ENCODE measurements at places on chromosomes 7 and 10.
A peak's percentile ranks its signal among the peaks of the same experiment; 100 is the strongest.

DNA sequence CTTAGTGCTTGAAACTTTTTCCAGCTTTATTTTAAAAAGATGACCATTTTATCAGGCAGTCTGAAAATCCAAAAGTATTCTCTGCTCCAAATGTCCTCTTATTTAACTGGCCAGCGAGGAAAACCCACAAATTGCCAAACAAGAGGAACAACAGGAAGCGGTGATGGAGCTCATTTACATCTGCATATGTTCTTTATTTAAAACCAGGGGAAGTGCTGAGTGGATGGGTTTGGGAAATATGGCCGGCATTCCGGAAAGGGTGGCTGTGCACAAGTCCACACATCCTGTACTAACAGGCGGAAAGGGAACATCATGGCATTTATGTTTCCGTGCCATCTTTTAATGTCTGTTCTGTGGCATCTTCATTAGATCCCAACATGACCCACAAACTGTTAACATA, 974.5 kb downstream of the LRMDA start:
- DNase-seq = no peak

DNA sequence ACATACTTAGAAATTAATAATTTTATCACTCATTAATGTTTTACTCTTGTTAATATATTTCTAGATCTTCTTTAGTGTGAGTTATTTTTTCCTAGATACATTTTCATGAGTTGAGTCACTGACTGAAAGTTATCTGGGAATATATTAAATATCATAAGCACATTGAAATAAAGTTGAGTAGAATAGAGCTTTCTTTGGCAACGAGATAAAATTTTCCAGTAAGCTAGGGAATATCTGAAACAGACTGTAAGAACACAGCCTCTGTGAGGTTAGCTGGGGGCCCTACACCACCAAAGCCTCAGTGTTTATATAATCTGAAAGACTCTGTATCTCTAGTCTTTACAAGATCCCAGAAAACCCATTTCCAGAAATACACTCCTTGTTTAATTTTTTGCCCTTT, 347.8 kb upstream of the PLXDC2 start:
- DNase-seq = no peak

DNA sequence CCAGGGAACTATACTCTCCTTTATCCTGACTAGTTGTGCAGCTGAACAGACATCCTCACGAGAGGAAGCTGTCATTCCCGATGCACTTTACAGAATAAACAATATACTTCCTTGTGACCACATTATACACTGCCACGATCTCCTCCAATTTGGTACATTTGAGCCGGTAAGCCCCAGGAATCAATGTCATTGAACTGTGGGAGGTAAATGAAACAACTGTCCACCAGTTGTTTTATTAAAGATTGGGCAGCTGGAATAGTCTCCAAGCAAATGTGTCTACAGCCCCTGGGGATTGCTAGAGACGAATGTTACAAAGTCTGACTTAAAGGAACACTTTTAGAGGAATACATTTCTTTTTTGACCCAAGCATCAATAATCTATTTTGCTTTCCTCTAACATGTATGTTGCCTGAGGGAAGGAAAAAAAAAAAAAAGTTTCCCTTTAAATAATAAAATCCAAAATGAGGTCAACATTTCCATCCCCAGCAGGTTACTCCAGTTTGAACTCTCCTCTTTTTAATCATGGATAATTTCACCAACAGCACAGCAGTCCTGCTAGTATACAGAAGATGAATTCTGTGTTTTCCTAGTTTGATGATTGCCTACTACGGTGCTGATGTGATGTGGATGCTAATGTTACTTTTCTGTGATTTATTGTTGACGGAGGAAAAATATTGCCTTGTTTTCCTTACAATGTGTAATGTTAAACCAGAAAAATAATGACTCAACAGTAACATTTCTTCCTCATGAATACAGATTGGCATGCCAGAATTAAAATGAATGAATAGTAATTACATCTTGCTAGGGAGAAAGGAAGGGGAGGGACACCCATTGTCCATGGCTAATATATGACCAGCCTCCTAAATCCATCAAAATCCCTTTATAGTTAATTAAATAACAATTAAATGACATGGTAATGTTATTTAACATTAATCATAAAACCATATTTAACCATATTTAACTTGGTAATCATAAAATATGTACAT, 360.9 kb downstream of the NEBL start:
- DNase-seq = no peak

GRCh38 chr10:24951201-24952142, 934 bp downstream of the PRTFDC1 start:
- DNase-seq = peak; percentile 34

GRCh38 chr10:70774810-70775678, 10.1 kb downstream of the TBATA start:
- DNase-seq = no peak

DNA sequence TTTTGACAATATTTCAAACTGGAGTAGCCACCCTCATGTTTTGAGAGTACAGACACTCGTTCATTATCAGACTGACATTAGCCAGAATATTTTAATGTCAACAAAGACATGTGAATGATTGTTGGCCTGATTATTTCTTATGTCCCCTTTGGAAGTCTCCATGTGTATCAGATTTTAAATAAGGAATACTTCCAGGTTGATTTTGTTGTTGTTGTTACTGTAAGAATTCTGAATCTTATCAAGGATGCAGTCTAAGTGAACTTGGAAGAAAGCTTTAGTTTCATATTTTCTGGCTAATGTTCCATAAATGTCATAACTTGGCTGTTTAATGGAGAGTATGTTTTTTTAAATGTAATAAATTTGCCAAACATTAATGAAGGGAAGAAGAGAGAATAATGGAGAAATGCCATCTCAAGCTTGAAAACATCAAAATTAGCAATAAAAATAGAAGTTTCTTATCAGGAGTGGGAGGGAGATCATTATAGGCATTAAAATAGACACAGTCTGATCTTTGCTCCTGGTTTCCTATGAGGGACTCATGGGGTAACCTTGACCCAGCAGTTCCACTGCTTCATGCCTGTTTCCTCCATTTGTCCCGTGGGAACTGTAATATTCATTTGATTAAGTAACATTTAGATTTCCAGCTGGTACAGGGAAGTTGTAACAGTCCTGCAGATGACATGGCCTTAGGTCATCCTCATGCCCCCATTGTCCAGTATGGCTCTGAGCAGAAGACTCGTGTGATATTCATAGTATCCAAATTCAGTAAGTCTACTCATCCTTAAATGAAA, 122.4 kb upstream of the KIAA1217 start:
- DNase-seq = no peak

DNA sequence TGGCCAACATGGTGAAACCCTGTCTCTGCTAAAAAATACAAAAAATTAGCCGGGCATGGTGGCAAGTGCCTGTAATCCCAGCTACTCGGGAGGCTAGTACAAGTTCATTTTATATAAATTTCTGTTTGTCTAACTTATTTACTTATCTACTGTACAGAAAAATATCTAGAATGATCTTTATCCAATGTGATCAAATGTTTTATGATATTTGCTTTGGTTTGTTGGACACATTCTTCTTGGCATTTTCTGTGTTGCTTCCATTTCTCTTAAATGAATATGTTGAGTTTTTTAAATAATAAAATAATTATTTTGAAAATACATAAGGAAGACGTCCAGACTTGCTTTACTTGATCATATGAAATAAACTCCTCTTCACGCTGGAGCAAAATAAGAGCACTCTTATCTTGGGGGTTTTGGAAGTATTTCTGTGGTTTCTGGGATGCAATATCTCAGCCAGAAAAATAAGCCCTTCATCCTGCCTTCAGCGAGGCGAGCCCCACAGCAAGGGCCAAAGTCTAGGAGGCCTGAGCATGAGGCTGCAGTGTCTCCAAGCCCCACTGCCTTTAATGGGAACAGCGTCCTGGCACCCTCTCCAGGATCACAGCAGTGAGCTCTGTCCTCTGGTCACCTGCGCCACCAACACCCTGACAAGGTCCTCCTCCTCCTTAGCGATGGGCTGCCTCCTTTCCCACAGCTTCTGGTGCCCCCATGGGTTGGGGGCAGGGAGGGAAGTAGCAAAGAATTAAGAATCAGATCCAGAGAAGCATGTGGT, 480.2 kb downstream of the KCNMA1 start:
- peak; percentile 51 for DNase-seq

DNA sequence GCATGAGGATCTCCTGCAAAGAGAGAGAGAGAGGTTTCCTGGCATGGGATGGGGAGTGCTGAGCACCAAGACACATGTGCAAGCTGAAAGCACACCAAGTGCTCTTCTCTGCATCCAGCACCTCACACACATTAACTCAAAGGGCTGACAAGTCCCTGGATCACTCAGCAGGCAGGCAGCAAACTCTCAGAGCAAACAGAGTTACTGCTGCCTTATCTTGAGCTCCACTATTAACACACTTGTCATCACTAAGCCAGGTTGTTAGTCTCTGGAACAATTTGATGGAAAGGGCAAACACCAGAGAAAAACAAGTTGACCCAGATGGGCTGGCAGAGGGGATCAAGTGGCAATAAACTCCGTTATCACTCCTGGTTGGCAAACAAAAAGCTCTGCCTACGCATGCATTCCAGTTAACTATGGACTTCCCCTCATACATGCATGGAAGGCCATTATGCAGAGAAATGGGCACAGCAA, 349.9 kb downstream of the KCNMA1 start:
- no peak for DNase-seq

DNA sequence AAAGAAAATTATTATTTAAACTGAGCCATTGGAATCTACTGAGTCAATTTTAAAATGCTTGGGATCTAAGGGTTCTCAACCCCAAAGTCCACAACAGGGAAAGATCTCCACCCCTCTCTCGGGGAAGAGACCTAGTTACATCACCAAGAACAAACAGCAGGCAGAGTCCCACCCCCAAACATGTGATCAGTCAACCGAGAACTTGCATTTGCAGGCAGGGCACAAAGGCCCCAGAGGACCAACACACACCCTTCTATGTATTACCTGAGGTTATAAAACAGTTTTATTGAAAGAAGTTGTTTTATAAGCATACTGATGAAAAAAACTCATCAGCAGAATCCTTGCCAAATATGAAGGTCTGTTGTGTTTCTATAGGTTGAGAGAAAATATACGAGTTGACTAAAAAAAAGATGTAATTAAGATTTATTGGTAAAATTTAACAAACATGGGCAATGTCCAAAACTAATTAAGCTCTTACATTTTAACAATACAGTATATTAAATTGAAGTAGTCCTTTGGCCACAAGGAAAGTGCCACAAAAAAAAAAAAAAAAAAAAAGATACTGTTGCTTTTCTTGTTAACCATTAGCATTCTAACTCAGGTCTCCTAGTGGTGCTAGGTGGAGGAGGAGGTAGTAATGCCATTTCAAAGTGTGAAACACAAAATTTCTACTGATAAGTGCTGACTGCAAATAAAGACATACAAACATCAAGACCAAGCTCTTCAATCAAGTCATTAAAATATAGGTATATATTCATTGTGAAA, 975 bp upstream of the USP54 start:
- DNase-seq = peak; percentile 80

DNA sequence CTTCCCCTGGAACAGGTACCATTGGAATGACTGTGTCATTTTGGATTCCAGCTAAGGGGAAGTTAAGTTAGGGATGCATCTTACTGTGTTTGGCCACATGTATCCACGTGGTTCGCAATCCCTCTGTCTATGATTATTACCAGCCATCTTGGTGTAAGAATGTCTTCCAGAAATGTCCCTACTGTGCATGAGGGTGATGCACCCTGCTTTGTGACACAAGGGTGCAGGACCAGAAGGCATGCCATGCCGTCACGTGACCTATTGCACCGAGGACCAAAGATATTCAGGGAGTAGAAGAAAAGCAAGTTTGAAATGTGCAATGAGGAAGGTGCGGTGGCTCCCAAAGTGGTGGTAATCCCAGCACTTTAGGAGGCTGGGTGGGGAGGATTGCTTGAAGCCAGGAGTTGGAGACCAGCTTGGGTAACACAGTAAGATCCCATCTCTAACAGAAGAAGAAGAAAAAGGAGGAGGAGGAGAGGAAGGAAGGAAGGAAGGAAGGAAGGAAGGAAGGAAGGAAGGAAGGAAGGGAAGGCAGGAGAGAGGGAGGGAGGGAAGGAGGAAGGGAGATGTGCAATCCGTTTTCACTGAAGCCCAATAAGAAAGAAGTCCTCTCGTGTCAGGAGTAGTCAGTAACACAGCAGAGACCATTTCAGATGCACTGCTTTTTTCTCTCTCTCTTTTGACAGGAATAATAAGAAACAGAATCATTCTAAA, 42.5 kb upstream of the USP6NL start:
- DNase-seq = no peak

- no peak for DNase-seq
Measured at GRCh38 chr10:85547460-85548023, 819.1 kb downstream of the GRID1 start.

DNA sequence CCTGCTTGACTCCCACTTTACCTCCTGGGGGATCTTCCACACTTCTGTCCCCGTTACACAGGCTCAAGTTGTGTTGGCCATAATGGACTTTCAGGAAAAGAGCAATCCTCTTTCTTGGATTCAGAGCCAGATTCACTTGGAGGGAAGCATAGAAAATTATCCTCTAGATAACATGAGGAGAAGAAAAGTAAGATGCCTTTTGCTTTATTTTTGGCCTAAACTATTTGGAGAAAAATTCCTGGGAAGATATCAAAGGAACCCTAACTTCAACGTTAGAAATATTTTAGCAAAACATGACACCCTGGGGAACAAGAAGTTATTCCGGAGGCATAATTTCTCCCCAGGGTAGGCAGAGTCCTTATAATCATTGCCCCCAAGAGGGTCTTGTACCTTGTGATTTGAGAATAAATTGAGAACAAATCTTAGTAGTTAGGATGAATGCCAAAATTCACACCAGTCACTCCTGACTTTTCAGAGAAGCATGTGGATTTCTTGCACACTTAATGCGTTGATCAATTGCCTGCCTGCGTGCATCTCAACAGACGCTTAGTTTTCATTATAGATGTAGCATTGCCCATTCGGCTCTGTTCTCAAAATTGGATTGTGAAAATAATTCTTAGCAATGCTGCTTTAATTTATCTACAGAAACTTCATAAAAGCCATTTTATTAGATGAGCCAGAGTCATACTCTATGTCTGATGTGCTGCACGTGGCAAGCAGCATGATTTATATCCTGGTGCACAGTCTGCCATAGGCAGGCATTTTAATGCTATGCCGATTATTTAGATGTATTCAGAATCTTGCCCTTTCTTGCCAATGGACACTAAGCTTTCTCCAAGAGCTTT, 224.4 kb downstream of the C7orf25 start:
- no peak for DNase-seq

DNA sequence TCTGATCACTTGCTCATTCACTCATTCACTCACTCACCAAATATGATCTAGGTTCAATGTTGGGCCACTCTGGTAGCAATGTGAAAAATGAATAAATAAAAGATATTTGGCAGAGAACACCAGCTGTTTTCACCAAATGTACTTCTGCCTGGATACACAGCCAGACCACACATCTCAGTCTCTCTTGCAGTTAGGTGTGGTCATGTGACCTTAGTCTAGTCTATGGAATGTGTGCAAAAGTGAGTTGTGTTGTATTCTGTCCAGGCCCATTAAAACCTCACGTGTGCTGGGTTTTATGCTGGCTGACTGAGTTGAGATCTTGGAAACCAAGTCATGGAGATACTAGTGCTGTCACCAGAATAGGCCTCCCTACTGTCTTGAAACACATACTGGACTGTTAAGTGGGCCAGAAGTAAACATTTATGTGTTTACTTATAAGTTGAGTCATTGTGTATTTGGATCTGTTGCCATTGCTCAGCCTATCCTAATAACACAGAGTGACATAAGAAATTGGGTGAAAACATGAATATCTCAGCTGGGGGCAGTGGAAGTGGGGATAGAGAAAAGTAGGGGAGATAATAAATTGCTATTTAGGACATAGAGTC, 145.5 kb downstream of the PTEN start:
- no peak for DNase-seq

GRCh38 chr7:97409346-97409745, 291.8 kb downstream of the SDHAF3 start:
- DNase-seq = no peak

Measured in A172 (cell line).